Esophagus mucosa (tissue), 1 donor: ENCODE measurements at places on chromosomes 7 and 10.
A peak's percentile ranks its signal among the peaks of the same experiment; 100 is the strongest.

GRCh38 chr7:26052706-26053105, 99.3 kb upstream of the NFE2L3 start:
- peak; percentile 82 for ATAC-seq

GRCh38 chr7:148919859-148920258, 35.8 kb upstream of the EZH2 start:
- ATAC-seq: no peak

GRCh38 chr7:131182446-131183058, 145.1 kb upstream of the MKLN1 start:
- no peak for ATAC-seq

DNA sequence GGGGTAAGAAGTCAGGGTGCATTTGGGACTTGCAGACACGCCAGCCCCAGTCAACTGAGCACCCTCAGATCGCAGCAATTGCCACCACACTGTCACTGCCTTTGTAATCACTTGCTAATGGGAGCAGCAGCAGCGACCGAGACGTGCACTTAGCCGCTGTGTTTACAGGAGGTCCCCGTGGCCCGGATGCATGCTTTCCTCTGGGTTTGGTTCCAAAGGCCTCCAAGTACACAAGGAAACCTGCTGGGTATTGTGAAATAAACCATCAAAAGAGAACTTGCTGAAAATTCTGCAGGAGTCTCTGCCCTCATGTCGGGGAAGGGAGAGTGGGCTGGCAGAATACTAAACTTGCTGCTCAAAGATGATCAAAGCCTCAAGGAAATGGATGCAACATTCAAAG, 341.7 kb downstream of the DNAJB6 start:
- no peak for ATAC-seq

- ATAC-seq: peak; percentile 80
These were observed 45.3 kb upstream of the GTF2I start for GRCh38 chr7:74612015-74612829.
